ENCODE measurements at places on chromosomes 11 and 22.

GRCh38 chr11:86335131-86335767 lies 33.2 kb downstream of the HIKESHI start:
- no peak for DNase-seq

GRCh38 chr11:95716266-95716665 lies 73.3 kb downstream of the FAM76B start:
- no peak for DNase-seq

- DNase-seq = no peak
Observed at GRCh38 chr22:36874736-36875135, 13.9 kb downstream of the NCF4 start.

DNA sequence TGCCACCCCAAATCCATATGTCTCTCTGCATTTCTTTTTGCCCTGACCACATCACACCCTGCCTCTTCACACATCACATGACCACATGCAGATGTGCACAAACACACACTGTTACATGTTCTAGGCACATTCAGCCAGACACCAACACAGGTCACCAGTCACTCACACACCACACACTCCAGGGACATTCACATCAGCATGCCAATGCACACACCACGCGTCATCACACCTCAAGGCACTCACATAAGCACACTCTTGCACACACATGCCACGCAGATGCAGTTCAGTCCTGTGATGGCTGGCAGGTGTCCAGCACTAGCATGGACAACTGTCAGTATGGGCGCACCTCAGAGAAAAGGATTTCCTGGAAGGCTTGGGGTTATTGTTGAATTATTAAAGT lies 77.0 kb upstream of the MYOD1 start:
- no peak for DNase-seq

DNA sequence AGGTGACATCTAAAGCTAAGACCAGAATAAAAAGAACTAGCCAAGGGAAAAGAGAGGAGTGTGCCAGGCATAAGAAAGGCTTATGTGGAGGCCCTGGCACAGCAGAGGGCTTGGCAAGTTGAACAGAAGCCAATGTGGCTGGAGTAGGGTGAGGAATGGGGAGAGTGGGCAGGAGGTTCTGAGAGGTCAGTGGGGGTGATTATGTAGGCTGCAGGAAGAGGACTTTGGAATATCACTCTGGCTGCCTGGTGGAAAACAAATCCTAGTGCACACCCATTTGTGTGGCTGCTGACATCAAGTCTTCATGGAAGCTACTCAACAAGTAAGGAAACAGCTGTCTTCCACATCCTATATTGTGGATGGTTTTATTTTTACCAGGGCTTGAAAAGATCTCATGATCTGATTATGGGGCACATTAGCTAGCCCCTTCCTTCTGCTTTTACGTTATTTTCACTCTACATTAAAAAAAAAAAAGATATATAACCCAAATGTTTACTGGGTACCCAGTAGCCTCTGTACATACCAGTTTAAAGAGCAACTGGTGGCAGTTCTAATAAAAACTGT lies 3.4 kb downstream of the MRPL16 start:
- no peak for DNase-seq

DNA sequence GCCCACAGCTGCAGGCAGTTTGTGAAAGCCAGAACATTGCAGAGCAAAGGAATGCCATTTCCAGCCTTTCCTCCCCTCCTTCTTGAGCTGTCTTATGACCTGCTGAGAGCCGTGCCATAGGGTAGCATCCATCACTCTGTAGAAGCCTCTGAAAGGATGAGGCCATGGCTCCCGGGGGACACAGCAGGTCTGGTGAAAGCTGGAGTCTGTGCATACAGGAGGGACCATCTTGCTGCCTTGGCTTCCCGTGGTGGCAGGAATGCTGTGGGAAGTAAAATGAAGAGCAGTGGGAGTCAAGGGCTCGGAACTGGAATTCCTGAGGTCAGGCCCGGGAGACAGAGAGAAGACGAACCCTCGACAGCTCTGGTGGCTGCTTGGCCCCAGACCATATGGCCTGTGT lies 30.9 kb downstream of the ANO1 start:
- DNase-seq = no peak

- DNase-seq = no peak
Observed at GRCh38 chr11:132064987-132065620, 694.7 kb downstream of the NTM start.

DNA sequence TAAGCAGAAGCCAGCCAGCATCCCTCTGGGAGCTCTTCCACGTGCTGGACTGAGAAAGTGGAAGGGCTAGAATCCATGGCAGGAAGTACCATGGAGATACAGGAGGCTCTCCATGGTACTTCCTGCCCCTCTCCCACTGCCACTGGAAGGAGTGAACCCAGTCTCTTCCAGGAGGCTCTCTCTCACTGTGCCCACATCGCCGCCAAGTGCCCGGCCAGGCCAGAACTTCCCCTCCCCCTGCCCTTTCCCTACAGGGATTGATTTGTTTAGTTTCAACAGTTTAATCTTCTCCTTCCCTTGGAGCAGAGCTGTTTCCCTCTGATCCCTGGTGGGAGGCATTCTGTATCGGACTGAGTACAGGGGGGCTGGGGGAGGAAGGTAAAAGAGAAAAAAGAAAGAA lies 133.6 kb downstream of the DSCAML1 start:
- DNase-seq = no peak

GRCh38 chr22:50712341-50713007 lies 25.5 kb upstream of the ACR start:
- DNase-seq = no peak
